ENCODE measurements at places on chromosomes 12 and 14. TPM values are rescaled to one million over a fixed set of nuclear protein-coding genes. Genes with fewer than 3 reads are reported as not detected.

DNA sequence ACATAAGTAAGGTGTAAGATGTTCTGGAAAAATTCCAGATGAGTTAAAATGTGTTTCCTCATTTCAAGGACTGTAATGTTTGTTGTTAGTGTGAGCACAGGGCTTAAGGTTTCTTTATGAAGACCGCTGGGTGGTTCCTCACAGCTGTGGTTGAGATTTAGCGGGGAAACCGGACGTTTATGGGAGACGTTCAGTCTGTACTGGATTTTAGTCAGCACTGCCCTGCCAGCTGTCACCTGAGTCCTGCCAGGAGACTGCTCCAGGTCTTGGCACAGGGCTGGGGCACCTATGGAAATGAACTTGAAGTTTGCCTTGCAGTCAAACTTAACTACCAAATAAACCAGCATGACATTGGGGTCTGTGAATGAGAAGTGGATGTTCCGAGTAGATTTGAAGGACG, 555.2 kb downstream of the DIO2 start:
- DNase-seq: no peak

- DNase-seq: no peak
Observed at GRCh38 chr14:72284176-72284575, 351.9 kb downstream of the RGS6 start.

KCNH3 gene
- total RNA-seq: not detected

PPP1R36 gene
- total RNA-seq: not detected

KRT8 gene
- 257 TPM for total RNA-seq

Data from right lobe of liver (tissue), 6 donors.